ENCODE measurements at places on chromosomes 11 and 22. TPM values are rescaled to one million over a fixed set of nuclear protein-coding genes. Genes with fewer than 3 reads are reported as not detected.
A peak's percentile ranks its signal among the peaks of the same experiment; 100 is the strongest.

The SHANK3 gene
- not detected for total RNA-seq

DNA sequence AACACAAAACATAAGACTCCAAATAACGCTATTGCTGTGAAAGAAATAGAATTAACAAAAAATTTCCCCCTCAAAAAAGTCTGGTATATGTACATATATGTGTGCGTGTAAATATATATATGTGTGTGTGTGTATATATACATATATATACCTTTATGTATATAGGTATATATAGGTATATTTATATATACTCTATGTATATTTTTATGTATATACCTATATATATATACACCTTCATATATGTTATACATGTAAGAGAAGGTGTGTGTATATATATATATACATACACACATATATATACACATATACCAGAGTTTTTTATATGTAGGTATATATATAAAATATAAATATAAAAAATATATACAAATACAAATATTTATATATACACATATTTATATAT lies 199.2 kb downstream of the RAB38 start:
- DNase-seq: no peak

DNA sequence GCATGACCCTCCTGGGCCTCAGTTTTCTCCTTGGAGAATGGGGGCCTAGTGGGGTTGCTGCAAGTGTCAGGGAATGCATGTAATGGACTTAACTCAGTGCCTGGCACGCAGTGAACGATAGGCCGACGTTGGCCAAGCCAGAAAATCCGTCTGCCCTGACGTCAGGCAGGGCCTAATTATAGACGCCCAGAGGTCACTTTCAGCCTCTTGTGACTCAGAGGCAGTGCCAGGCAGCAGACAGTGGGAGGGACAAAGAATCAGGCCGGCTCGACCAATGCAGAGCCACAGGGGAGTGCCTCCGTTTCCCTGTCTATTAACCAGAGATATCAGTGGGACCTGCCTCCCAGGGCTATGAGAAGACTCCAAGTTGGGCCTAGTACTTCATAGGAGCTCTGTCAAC lies 115.0 kb downstream of the MN1 start:
- DNase-seq: no peak

DNA sequence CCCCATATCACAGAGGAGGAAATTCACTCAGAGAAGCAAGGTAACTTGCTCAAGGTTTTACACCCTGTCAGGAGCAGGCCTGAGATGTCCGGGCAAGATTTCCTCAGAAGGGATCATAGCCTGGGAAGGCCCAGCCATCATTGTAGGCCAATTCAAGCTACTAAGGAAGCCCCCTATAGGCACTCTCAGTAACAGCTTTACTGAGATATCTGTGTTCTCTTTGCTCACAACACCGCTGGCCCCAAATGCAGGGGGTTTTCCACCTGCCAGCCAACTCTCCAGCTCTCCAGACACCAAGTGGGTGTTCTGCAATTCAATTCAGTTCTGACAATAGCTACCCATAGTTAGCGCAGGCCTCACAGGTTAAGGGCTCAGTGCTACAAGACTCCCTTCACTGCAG lies 84.0 kb downstream of the SLC36A4 start:
- no peak for DNase-seq

DNA sequence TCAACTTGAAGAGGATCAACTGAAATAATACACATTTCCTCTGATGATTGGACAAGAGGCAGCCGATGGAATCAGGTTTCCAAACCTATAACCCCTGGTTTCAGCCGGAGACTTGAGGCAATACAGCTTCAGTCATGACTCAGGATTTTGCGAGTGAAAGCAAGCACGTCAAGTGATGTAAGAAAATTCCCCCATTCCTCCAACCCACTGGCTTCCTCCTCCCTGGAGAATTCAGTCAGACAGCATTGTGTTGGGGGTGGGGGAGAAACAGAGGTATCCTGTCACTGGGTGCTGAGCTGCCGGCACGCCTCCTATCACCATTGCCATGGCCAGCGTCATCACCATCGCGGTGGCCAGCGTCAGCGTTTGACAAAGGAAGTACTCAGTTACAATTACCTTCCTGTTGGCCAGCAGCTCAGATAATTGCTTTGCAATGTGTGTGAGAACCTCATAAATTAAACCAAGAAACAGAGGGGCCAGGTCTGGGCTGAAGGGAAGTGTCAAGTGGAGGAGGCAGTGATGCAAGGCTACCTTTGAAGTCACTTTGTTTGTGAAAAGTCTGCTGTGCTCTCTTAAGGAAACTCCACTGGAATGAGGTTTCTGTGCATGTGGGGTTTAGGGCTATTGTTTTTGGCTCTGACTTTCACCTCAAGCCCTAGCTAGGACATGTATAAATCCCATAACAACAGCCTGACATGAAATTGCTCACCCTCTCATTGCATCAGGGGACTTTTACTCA lies 50.2 kb downstream of the LIF start:
- peak; percentile 81 for DNase-seq

DNA sequence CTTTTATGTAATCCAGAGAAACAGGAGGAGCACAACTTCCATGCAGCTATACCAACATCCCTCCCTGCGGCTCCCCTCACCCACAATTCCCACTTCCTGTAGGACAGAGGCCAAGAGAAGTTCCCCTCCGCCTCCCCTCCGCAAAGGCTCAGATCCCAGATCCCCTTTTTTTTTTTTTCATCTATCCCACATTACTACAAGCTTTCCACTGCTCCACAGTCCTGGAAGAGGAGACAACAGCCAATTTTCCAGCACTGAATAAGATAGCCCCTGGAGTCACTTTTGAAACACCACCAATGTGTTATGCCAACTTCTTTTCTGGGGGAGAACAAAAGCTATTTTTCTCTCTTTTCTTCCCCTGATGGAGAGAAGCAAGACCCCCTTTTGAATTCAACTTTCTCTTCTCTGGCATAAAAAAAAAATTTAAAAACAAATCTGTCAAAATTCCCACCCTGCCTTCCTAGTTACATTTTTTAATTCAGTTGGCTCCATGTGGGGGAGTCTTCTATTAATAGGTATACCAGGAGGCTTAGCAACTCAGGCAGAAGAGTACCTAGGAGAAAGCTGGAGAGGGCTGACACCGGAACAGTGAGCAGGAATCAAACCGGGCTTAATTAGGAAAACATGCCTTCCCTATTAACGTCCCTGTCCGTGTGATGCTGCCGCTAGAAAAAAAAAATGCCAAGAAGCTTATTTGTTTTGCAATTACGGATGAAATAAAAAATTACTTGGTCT lies 543.4 kb downstream of the BUD13 start:
- no peak for DNase-seq

DNA sequence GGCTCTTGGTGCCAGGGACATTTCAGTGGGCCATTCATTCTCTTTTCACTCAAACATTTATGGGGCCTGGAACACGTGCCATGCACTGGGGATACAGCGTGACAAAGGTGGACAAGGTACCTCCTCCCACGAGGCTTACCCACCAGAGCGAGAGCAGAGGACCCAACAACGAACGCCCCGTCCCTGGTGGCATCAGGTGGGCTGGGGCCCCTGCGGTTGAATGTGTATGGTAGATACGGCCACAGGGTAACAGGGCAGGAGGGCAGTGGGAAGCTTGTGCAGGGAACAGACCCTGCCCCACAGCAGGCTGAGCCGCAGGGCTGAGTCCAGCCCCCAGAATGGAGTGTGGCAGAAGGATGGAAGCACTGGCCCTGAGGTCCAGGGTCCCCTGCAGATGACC lies 81.1 kb downstream of the LRRC32 start:
- DNase-seq: no peak

The DTX4 gene
- 1.0 TPM for total RNA-seq

GRCh38 chr11:23536907-23537306 lies 676.6 kb upstream of the CCDC179 start:
- no peak for DNase-seq

DNA sequence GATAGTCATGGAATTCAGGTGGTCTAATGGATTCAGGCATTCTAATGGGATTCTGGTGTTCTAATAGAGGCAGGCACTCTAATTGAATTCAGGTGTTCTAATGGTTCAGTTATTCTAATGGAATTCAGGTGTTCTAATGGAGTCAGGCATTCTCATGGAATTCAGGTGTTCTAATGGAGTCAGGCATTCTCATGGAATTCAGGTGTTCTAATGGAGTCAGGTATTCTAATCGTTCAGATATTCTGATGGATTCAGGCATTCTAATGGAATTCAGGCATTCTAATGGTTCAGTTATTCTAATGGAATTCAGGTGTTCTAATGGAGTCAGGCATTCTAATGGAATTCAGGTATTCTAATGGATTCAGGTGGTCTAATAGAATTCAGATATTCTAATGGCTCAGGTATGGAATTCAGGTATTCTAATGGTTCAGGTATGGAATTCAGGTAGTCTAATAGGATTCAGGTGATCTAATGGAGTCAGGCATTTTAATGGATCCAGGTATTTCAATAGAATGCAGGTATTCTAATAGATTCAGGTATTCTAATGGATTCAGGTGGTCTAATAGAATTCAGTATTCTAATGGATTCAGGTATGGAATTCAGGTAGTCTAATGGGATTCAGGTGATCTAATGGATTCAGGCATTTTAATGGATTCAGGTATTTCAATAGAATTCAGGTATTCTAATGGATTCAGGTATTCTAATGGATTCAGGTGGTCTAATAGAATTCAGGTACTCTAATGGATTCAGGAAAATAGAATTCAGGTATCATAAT lies 22.0 kb upstream of the PHF21B start:
- DNase-seq: no peak

DNA sequence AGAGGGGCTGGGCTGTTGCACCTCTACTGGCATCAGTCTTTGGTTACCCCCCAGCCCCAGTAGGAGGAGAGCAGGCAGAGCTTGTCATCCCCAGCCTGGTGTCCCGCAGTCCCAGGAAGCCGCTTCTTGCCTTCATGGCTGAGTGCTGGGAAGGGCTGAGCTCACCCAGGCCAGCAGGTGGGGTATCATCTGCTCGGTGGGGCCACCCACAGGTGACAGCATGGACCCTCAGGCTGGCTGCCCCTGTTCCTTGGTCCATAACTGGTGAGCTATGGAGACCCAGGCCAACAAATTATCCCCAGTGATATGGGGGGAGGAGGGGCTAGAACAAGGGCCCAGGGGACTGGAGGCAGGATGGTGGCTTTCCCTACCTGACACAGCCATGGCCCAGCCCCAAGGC lies 6.5 kb upstream of the RHOD start:
- no peak for DNase-seq

GRCh38 chr11:75856912-75857311 lies 41.9 kb downstream of the UVRAG start:
- no peak for DNase-seq

DNA sequence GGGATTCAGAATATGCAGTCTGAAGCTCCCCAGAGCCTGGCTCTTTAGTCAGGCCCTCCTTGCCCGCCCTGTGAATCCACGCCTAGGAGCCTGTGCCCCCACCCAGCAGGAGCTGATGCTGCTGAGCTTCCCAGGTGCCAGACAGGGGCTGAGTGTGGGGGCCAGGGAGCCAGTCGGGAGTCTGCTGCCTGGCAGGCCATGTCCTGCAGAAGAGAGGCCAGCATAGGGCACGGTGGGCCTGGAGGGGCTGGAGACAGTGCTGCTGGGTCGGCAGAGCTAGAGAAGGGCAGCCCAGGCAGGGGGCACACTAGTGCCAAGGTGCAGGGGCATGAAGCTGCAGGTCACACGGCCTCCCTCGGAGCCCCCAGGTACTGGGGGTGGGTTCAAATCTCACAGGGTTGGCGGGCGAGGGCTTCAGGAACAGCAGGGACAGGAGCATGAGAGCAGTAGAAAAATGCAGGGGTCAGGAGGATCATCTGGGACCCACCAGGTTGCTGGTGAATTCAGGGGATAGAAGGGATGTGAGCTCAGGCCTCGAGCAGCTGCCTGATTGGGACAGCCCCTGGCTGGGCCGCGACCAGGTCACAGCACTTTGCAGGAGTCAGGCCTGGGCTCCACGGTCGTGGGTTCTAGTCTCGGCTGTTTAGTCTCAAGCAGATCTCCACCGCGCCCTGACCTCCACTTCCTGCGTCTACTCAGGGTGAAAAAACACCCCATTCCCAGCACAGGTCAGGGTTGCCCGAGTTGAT lies 4.1 kb upstream of the SEPTIN5 start:
- no peak for DNase-seq

The OR4C6 gene
- not detected for total RNA-seq

DNA sequence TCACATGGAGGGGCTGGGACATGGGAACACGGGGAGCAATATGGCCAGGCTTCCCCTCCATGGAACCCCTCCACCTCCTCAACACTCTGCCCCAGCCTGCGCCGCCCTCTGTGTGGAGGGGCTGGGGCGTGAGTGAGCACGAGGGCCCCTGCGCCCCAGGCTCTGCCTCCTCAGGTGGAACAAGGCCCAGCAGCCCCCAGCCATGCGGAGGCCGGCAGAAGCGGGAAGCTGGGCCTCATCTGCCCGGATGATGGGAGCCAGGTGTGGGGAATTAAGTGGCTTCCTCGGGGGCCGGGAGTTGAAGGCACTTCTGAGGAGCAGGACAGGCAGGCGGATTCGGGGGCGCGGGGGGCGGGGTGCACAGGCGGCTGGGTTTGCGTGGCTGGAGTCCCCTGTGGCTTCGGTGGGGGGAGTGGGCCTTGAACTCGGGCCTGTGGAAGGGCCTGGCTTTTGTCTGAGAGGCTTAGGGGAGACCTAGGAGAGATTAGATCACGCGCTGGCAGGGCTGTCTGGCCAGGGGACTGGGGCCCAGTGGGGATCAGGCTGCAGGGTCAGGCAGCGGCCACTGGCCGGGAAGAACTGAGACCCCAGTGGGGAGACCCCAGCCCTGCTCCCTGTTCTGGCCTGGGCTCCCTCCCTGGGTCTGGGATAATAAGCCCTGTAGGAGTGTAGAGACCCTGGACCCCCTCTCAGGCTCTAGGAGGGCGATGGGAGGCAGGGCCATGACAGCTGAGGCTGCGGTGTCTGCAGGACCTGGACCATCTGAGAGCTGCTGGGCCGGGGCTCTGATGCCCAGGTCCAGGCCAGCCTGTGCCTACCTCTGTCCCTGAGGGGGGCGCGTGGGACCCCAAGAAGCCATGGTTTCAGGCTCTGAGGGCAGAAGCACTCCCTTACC lies 13.3 kb downstream of the PRR33 start:
- no peak for DNase-seq
